Activated naive CD8-positive, alpha-beta T cell treated with anti-CD3 and anti-CD28 coated beads for 36 hours (primary cell): ENCODE measurements at places on chromosomes 5 and 9. TPM values are rescaled to one million over a fixed set of nuclear protein-coding genes. Genes with fewer than 3 reads are reported as not detected.

The TAF11L10 gene
- total RNA-seq: not detected

The RNF145 gene
- 80.3 TPM for total RNA-seq

The RNF180 gene
- not detected for total RNA-seq

The LSM11 gene
- 7.5 TPM for total RNA-seq

The LHX2 gene
- not detected for total RNA-seq

The ZCCHC9 gene
- 39.8 TPM for total RNA-seq

The TMEM171 gene
- not detected for total RNA-seq

The FOXD4L3 gene
- total RNA-seq: not detected

The IFNA2 gene
- not detected for total RNA-seq

The FAM151B gene
- 0.35 TPM for total RNA-seq

The MEIKIN gene
- total RNA-seq: not detected
